ENCODE measurements at places on chromosomes 5 and 9. TPM values are rescaled to one million over a fixed set of nuclear protein-coding genes. Genes with fewer than 3 reads are reported as not detected.

DNA sequence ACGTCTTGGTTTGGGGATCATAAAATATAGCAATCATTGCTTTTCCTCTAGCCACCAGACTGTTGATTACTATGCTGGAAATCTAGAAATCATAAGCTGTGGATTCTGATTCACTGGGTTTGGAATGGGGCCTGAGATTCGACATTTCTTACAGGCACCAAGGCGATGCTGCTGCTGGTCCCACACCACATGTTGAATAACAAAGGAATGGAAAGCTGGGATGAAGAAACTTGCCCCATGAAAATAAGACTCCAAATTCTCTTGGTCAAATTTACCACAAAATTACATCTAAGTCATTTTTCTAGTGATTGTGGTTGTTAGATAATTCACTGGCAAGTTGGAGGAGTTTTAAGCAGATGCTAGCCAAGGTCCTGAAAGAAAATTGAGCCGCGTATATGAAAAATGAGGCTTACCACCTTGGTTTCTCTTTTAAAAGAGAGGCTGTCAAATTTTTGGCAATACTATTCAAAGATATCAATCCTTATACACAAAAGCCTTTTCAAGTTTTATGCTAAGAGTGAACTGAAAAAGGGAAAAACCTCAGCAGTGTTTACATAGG is 23.0 kb upstream of the MEIKIN start:
- no peak for DNase-seq

CDC37L1 gene
- total RNA-seq = 61.9 TPM

ANXA1 gene
- 555 TPM for total RNA-seq

PTGES2 gene
- total RNA-seq = 55.2 TPM

DNA sequence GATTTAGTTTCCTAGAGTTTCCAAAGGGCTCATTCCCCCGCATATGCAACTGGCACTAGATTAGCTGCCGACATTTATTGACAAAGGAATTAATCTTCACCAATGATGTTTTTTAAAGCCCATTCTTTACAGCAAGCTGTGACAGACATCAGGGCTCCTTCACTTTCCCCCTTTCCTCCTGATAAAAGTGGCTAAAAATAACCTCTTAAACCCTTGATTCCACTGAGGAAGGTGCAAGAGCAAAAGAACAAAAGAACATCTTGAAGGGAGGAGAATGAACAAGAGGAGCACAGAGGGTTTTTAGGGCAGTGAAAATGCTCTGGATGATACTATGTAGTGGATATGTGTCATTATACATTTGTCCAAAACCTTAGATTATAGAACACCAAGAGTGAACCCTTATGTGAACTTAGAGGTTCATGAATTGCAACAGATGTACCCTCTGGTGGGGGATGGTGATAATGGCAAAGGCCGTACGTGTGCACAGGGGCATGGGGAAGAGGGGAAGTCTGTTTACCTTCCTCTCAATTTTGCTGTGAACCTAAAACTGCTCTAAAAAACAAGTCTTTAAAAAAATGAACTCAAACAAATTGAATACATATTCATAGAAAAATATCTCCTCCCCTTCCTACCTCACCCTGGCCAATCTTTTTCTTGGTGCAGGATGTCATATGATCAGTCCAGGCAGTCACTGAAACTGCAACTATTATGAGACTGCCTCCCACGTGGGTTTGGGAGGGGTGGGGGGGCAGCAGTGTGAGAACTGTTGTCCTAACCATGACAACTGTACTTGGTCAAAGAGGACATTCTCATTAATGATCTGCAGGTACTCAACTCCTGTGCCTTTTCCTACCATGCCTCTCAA is 83.0 kb downstream of the MARCHF3 start:
- no peak for DNase-seq

DNA sequence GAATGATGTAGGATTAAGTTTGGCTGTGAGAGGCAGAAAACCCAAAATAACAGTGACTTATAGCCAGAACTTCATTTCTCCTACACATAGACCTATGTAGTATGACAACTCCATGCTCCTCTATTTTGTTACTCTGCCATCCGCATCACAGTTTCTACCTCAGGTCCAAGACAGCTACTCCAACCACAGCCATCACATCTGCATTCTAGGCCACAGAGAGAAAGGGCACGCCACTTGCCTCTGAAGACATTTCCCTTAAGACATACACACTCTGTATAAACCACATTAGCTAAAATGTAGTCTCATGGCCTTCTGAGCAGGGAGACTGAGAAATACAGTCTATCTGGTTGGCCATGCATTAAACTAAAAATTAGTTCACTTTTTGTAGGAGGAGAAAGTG is 10.0 kb downstream of the SPINK4 start:
- no peak for DNase-seq
